ENCODE measurements at places on chromosomes 3 and 15.

- no peak for DNase-seq
Observed at GRCh38 chr3:23341147-23341838, 138.2 kb downstream of the UBE2E2 start.

DNA sequence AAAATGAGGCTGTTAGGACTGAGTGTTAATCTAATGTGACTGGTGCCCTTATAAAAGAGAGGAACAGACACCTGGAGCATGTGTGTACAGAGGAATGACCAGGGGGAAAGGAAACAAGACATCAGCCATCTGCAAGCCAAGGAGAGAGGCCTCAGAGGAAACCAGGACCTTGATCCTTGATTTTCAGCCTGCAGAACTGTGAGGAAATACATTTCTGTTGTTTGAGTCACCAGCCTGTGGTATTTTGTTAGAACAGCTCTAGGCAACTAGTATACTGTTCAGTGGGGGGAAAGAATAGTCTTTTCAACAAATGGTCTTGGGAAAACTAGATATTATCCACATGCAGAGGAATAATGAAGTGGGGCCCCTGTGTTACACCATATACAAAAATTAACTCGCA is 80.6 kb downstream of the CCR1 start:
- peak; percentile 59 for DNase-seq

- DNase-seq: no peak
Observed at GRCh38 chr15:84782346-84782745, 34.0 kb downstream of the ZNF592 start.

GRCh38 chr3:18236726-18237125 is 188.4 kb downstream of the SATB1 start:
- DNase-seq: no peak

- peak; percentile 62 for DNase-seq
Observed at GRCh38 chr15:64010719-64011118, 35.6 kb downstream of the DAPK2 start.

DNA sequence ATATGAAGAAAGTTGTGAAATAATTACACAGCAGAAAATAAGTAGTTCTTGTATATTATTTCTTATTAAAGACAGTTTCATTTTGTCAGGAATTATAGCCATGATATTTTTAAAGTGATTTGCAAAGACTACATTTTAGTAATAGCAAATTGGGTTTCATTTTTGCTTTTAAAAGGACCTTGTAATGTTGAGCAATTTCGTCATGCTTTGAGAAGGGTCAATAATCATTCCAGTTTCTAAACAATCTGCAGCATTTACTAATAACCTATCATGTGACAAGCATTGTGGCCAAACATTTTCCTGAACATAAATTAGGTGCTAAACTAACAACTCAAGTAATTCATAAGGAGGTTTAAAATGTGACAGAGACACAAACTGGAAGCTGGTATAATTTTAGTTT is 214.4 kb upstream of the CBLB start:
- DNase-seq: no peak

- DNase-seq: no peak
Observed at GRCh38 chr3:169327546-169328356, 335.8 kb downstream of the MECOM start.

GRCh38 chr3:37489355-37489754 is 315.0 kb upstream of the LRRFIP2 start:
- DNase-seq: no peak

DNA sequence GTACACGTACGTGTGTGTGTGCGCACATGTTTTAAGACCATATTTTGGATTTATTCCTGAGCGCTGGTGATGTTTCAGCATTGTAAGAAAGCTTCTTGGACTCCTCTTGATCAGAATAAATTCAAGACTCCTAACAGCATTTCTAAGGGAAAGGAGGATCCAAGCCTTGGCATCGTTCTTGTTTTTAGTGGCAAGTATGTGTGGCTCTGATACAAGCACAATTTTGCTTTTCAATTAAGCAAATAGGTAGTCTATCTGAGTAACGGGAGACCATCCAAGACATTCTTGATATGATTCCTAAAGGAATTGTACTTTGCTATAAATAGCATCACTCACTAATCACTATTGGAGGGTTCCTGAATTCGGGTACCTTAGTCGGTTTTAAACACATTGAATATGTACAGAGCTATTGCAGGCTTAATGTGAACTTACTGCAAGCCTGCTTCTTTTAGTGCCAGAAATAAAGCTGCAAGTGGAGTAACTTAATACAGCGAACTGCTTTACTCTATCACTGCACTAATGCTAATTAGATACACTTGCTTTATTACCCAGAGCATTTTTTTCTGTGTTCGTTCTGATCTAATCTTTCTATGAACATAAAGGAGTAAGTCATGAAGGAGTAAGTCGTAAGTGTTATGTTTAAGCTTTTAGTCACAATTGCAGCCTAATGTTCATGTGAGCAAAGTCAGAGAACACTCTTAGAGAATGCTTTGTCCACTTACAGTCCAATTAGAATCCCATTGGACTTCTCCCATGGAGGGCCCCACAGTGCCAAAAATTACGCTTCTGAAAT is 186.3 kb downstream of the MCTP2 start:
- no peak for DNase-seq

DNA sequence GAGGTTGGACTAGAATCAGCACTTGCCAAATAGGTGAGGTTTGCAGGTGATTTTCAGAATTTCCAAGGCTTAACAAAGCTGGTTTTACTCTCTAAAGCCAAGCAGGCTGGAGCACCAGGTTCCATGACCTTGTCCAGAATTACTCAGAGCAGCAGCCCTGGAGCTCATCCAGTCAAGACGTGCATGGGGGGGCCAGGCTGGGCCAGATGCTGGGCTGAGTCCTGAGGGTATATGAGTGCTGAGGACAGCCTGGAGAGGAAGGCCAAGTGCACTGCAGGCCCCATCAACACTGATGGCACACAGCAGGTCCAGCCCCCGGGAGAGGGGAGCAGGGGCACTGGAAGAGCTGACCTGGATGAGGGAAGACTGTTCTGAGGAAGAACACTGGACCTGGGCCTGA is 3.0 kb upstream of the TXNRD3 start:
- DNase-seq: no peak

DNA sequence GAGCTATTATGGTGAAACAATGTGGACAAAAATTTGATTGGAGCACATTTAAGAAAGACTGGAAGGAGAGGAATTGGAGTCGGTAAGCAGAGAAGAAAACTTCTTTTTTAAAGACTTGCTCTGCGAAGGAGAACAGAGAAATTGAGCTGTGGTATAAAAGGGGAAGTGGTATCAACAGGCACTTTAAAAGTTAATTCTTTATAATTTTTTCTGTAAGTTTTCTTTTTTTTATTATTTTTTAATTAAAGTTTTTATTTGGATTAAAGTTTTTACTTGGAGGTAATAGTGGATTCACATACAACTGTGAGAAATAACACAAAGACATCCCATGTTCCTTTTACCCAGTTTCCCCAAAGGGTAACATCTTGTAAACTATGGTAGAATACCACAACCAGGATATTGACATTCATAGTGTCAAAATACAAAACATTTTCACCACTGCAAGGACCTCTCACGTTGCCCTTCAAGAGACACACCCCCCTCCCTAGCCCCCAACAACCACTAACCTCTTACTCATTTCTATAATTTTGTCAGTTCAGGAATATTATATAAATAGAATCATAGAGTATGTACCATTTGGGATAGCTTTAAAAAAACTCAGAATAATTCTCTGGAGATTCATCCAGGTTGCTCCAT is 33.8 kb upstream of the XIRP1 start:
- DNase-seq: no peak

- peak; percentile 45 for DNase-seq
Observed at GRCh38 chr15:51776952-51777569, 25.7 kb downstream of the TMOD2 start.

DNA sequence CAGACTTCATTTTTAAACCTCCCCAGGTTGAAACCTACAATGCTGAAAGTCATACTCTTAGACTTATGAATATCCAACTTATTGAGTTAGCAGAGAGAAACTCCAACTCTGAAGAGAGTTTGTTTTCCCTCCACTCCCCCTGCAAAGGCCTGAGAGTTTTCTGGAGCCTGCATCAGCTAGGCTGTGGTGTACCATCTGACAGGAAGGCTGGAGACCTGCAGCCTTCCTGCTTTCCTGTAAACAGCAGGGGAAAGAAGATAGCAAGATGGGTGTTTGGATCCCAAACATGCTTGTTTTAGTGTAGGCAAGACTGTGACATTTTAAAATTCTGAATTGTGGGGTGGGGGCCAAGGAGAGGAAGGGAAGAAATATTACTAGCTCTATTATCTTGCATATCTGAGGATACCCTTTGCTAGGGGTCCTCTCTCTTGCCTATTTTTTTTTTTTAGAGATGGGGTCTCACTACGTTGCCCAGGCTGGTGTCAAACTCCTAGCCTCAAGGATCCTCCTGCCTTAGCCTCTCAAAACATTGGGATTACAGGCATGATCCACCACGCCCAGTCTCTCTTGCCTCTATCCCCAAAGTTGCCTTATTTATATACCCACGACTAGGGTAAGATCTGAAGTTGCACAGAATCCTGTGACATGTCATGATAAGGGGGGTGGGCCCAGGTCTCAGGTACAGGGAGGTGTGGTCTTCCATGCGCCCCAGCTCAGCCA is 51.0 kb upstream of the USP3 start:
- DNase-seq: no peak

- no peak for DNase-seq
Observed at GRCh38 chr15:34339946-34340345, 2.4 kb upstream of the SLC12A6 start.

DNA sequence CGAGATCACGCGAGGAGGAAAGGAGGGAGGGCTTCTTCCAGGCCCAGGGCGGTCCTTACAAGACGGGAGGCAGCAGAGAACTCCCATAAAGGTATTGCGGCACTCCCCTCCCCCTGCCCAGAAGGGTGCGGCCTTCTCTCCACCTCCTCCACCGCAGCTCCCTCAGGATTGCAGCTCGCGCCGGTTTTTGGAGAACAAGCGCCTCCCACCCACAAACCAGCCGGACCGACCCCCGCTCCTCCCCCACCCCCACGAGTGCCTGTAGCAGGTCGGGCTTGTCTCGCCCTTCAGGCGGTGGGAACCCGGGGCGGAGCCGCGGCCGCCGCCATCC is 1.1 kb upstream of the SETD5 start:
- DNase-seq: peak; percentile 91

- no peak for DNase-seq
Observed at GRCh38 chr15:48996276-48996675, 32.6 kb upstream of the SHC4 start.

- no peak for DNase-seq
Observed at GRCh38 chr15:90828111-90828510, 40.3 kb upstream of the FURIN start.

DNA sequence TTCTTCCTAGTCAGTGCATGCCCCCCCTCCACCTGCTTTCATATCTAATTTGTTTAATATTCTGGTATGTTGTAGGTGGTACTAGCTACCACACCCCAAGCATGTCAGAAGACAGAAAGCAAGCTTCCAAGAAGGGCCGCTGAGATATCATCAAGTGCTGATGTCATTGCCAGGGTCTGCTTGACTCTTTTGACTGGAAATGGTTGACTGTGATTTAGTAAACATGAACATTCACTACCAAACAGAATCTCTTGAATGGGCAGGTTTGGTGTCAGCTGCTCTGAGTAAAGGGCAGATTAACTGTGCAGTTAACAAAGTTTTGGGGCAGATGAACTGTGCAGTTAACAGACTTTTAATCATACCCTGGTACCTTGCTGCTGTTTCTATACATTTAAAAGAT is 244.2 kb upstream of the SATB1 start:
- DNase-seq: no peak

GRCh38 chr15:81274931-81275707 is 48.8 kb downstream of the STARD5 start:
- peak; percentile 49 for DNase-seq

- no peak for DNase-seq
Observed at GRCh38 chr3:64451283-64452012, 226.2 kb upstream of the PRICKLE2 start.

GRCh38 chr3:149536429-149536828 is 61.9 kb downstream of the TM4SF4 start:
- no peak for DNase-seq

DNA sequence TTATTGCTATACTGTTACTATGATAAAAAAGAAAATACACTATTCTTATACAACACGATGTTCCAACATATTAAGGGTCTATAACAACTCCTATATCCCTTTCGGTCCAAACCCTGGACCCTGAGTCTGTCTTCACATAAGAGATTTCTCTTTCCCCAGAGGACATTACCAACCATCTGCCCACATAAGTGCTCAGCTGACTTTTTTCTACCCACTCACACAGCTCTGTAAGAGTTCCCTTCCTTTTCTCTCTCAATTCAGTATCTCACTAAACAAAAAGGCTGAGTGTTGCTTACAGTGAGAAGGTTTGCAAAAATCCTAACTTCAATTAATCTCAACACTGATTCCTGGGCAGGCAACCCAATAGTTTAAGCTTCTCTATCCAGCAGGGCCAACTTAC is 30.5 kb downstream of the ITGB5 start:
- DNase-seq: no peak

GRCh38 chr15:70328679-70329115 is 231.0 kb upstream of the TLE3 start:
- no peak for DNase-seq
